Inflammatory macrophage treated with lipopolysaccharide for 1 hour (primary cell): ENCODE measurements at places on chromosomes 13 and 19.

DNA sequence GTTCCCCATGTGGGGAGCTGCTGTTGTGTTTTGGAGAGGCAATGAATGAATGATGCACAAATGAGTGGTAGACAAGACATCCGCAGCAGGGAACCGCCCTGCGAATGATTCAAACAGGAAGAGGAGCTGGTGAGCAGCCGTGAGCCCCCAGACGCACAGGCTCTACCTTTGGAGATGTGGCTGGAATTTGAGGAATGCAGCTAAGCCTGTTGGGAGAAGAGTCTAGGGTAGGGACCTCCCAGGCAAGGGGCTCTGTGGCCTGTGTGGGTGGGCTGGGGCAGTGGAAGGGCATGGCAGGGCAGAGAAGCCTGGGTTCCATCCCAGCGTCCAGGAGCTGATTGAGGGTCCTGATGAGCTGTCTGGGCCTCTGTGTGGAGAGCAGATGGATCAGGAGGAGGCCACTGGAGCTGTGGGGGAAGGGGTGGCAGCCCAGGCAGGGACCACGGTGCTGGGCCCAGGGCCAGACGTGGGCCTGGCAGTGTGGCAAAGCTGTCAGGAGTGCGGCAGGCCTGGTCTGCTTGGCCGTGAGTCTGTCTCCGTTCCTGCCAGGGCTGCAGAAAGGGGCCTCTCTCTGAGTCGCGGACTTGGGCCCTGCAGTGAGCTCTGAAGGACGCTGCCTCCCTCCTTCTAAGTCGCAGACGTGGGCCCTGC is 41.8 kb upstream of the DCUN1D2 start:
- DNase-seq, result no peak

DNA sequence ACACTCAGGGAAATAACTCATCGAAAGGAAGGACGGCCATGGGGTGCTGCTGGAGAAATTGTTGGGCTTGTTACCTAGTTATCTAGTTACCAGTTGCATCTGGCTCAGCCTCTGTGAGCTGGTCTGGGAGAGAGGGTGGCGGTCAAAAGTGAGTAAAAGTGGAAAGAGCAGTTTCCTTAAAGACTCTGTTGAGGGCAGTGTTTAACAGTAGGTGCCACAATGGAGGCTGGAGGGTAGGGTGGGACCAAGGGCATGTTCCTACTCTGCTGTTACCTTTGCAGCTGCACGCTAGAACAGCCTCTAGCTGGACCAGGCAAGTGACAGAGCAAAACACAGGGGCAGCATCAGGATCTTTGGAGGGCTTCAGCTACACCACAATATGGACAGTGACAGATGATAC is 228.8 kb upstream of the STARD13 start:
- DNase-seq, result no peak

DNA sequence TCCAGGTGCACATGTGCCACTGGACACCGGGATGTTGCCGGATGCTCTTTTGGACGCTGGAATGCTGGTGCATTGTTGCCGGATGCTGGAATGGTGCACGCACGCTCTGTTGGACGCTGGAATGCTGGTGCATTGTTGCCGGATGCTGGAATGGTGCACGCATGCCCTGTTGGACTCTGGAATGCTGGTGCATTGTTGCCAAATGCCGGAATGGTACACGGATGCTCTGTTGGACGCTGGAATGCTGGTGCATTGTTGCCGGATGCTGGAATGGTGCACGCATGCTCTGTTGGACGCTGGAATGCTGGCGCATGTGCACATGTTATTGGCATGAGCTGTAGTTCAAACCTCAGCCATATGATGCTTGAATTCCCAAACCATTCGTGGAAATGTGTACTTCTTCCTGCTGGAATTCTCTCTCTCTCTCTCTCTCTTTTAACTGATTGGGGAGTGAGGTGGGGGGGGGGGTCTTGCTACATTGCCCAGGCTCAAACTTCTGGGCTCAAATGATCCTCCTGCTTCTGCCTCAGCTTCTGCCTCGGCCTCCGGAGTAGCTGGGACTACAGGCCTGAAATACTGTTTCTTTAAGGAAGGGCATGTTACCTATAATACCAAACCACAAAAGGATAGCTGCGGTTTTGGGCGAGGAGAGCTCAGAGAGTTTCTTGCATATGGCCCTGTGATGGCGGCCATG is 1.2 kb upstream of the MCF2L start:
- DNase-seq, result no peak

GRCh38 chr13:113906571-113906970 is 42.7 kb upstream of the GAS6 start:
- DNase-seq, result no peak

DNA sequence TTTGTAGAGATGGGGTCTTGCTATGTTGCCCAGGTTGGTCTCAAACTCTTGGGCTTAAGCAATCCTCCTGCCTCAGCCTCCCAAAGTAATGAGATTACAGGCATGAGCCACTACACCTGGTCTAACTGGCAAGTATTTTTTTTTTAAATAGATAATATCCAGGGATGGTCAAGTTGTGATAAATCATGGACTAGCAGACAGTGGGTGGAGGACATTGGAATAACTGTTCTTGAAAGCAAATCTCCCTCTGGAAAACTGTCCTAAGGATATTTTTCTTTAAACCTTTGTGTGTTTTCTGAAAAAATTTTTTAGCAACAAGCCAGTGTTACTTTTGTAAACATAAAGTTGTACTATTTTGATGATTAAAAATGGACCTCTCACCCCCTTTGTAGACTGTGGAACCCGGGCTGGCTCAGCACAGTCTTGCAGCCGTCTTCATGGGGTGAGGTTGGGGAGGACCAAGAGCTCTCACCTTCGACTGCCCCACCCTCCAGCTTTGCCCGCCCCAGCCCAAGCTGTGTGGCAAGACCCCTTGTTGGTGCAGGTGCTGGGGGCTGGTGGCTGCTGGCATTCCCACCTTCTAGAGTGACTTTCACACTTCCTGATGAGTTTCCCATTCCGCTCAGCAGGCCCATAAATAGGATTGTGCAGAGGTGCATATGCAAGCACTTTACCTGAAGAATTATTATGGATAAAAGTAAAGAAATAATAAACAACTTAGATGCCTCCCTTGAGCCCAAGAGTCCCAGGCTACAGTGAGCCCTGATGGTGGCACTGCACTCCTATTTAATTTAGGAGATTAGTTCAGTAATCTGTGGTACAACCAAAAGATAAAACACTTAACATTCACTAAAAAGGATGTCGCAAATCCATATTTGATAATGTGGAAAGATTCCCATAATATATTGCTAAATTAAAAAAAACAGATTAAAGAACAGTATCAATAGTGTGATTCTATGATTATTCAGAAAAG is 107.3 kb downstream of the GADD45B start:
- no peak for DNase-seq

- no peak for DNase-seq
Measured at GRCh38 chr13:109412283-109412901, 374.0 kb downstream of the IRS2 start.

GRCh38 chr13:25756912-25757311 is 294.9 kb downstream of the SHISA2 start:
- DNase-seq, result no peak

DNA sequence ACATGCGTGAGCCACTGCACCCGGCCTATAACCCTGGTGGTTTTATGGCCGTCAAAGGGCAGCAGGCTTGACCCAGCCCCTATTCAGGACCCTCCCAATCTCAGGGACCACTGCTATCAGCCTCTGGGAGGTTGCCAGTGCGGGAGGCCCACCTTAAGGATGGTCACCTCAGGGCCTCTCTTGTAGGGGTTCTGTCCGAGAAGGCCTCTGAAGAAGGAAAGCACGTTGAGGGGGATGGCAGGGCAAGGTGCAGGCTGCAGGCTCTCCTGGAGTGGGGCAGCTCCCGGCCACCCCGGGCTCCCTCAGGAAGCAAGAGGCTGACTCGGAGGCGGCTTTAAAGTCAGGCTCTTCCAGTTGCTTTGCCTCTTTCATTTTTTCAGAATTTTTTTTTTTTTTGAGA is 6.0 kb upstream of the GRTP1 start:
- DNase-seq, result no peak

- no peak for DNase-seq
Measured at GRCh38 chr13:76461999-76462398, 424.2 kb downstream of the KCTD12 start.

DNA sequence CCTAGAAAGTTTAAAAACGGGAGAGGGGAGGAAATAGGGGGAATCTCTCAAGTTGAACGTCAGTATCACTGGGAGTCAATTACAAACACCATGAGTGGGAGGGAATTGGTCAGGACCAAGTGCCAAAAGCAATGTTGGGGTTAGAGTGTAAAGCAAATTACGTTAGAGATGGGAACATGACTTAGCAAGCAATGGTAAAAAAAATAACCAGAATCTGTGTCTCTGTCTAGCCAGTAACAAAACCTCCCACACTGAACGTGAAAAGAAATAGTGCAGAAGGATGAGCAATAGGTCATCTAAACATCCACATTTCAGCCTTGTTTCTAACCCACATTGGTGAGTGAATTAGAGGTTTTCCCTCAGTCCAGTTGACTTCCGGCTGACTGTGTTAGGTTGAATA is 242.2 kb downstream of the COG6 start:
- DNase-seq, result no peak

- no peak for DNase-seq
Measured at GRCh38 chr19:54918499-54918898, 12.6 kb downstream of the NCR1 start.

- no peak for DNase-seq
Measured at GRCh38 chr13:29510651-29511084, 84.8 kb downstream of the SLC7A1 start.

- DNase-seq, result no peak
Measured at GRCh38 chr13:99373436-99373835, 66.2 kb upstream of the GPR183 start.

DNA sequence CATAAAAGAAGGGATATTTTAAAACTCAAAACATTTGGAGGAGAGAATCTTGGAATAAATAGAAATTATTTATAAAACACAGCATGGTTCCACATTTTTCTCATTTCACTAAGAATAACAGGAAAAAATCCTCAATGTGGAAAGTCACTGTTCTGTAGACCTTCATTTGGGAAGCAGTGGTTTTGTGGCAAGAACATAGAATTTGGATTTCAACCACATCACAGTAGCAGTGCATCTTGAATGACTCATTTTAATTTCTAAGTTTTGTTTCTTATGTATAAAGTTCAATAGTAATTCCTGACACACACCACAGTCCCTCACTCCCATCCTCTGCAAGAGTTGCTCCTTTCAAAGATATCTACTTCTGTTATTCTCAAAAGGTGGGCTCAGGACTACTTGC is 264.0 kb downstream of the ENOX1 start:
- DNase-seq, result no peak

- DNase-seq, result no peak
Measured at GRCh38 chr19:40284251-40284500, 969 bp downstream of the AKT2 start.

DNA sequence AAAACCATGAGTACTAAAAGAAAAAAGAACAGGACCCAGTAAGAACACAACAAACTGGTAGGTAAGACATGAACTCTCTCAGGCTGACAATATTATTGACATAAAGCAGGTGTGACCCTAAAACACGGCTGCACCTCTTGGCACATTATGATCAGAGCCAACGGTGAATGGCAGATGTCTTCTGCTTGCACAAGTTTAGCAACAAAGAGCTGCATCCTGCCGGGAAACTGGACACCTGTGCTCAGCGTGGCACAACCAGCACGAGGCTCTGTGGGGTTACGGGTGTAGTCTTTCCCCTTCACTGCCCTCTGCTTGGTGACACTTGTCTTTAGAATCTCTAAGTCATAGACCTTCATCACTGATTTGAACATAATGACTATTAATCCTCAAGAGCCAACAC is 97.9 kb downstream of the DOCK9 start:
- DNase-seq, result no peak

- peak; percentile 30 for DNase-seq
Measured at GRCh38 chr19:12126707-12127106, 13.4 kb downstream of the ZNF20 start.
